Dermis lymphatic vessel endothelial cell (primary cell): ENCODE measurements at places on chromosomes 4 and X. TPM values are rescaled to one million over a fixed set of nuclear protein-coding genes. Genes with fewer than 3 reads are reported as not detected.

Gene RAB40AL
- total RNA-seq = 0.22 and 0.26 TPM in 2 replicates

Gene OPHN1
- 9.1 and 10.6 TPM in 2 replicates for total RNA-seq

Gene PNMA5
- total RNA-seq = not detected in 2 replicates

Gene NHSL2
- total RNA-seq = 18.4 and 40.1 TPM in 2 replicates
